ENCODE measurements at places on chromosomes 12 and 14.

GRCh38 chr12:22634883-22635282 lies 9.9 kb downstream of the ETNK1 start:
- no peak for DNase-seq

GRCh38 chr12:6092784-6093722 lies 31.4 kb downstream of the VWF start:
- peak; percentile 93 for DNase-seq

DNA sequence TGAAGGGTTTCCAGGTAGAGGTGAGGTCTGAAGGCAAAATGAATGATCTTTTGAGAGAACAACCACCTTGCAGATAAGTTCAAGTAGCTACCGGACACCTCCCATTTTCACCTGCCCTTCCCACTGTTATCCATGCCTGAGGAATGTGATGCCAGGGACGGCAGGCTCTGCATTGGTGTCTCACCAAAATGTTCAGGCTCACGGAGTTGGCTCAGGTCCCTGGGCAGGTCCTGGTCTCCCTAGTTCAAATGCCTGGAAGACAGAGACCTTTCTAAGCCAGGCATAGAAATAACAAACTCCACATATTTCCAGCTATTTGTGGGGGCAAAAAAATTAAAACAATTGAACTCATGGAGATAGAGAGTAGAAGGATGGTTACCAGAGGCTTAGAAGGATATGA lies 36.0 kb downstream of the TMEM63C start:
- no peak for DNase-seq

DNA sequence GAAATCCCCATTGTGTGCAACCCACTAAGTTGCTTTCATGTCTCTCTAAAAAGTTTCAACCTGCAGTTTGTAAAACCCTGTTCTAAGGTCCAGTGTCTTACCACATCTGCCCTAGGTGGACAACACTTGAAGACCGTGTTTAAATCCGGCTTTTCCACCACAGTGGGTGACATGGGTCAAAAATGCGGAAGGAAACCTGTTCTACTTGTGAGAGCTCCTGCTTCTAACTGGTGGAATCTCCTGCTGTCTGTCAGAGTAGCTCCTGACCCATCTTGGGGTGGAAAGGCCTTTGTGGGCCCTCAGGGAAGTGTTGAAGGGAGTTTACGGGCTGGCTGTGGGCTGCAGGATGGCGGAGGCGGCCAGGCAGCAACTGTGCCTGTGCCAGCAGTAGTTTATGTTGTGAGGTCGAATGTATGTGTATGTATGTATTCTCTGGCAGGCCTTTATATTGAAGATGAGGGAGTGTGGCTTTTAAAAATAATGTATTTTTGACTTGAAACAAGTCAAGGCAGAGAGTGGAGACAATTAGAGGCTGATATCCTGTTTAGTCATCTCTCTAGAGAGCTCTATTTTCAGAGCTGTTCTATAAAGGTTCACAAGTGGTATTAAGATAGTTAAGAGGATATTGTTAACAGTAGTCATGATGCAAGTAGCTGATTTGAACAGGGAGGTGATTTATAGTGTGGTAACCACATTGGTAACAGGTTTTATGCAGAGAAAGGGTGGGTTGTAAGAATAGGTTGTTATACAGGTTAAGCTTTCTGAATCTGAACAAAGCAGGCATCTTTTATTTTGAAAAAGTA lies 67.0 kb downstream of the PRKCH start:
- DNase-seq = no peak

DNA sequence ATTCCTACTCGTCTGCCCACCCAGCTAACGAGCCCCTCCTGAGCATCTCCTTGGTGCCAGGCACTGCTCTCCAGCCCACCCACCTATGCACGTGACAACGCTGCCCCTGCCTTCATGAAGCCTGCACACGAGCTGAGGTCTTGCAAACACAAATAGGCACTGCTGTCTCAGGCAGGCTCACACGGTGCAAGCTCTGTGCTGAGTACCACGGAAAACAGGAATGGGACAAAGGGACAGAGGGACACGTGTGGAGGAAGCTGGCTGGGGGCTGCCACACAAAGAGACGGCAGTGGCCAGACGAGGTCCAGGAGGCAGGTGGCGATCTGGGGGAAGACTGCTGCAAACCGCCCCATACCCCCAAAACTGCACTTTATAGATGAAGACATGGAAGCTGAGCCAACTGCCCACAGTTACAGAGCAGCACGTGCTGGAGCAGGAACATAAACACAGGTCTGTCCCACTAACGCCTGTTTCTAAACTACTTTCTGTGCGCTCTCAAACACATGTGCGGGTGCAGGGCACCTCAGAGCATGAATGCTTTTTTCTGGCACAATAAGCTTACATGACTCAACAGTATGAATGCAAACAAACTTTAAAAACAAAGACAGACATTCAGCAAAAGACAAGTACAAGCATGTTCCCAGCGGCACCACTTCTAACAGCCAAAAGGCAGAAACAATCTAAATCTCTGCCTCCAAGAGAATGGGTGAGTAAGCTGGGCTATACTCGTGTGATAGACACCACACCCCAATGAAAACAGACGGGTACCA lies 64.5 kb downstream of the AMN start:
- no peak for DNase-seq

GRCh38 chr12:95322326-95322725 lies 104.7 kb downstream of the VEZT start:
- peak; percentile 39 for DNase-seq

GRCh38 chr14:83257466-83258439 lies 1724.1 kb upstream of the SEL1L start:
- DNase-seq = no peak

GRCh38 chr12:114668886-114669288 lies 15.1 kb downstream of the TBX3 start:
- no peak for DNase-seq

- DNase-seq = no peak
These were observed at the start of gene ZDHHC22 for GRCh38 chr14:77141214-77142004. Gene ZDHHC22 (minus strand): TSS chr14:77141791. CDS start chr14:77139738, 2,053 bp downstream.
